Neural crest cell (in vitro differentiated cells): ENCODE measurements at places on chromosomes 6 and 20. TPM values are rescaled to one million over a fixed set of nuclear protein-coding genes. Genes with fewer than 3 reads are reported as not detected.

The CPXM1 gene
- total RNA-seq, result 200 and 218 TPM in 2 replicates

The TAPBP gene
- 15.4 and 16.2 TPM in 2 replicates for total RNA-seq

The SLC17A9 gene
- 1.2 and 1.4 TPM in 2 replicates for total RNA-seq

DNA sequence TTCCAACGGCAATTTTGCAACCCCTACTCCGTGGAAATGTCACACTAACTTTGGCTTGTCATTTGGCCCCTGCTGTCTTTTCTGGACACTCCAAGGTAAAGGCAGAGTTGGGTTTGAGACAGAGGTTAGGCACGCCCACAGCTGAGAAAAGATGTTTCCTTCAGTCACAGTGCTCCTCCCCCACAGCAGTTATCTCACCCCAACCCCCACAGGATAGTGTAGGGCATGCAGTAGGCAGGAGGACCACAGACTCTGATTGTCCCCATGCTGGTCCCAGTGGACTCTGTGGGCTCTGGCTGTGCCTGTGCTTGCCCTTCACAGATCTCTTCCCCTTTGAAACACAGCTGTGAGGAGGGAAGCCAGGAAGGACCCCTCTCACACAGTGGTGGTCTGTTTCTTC is 124.0 kb upstream of the CARMIL1 start:
- DNase-seq, result no peak

GRCh38 chr20:44723391-44723790 is 8.2 kb downstream of the CCN5 start:
- DNase-seq, result no peak

DNA sequence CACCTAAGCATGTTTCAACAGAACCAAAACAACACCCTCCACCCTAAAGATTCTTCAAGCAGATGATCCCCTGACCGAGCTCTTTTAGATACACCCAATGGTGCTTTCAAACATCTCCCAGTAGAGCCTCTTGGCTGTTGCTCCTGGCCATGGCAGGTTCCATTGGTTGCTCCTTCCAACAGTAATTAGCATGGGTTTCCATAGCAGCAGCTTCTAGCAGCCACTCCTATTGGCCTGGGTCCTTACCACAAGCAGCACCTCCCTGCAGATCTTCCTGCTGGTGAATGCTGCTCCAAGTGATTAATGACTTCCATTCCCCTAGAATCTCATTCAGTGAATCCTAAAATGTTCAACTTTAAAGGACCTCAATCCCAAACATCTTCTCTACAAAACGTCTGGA is 13.9 kb downstream of the CCN2 start:
- no peak for DNase-seq

DNA sequence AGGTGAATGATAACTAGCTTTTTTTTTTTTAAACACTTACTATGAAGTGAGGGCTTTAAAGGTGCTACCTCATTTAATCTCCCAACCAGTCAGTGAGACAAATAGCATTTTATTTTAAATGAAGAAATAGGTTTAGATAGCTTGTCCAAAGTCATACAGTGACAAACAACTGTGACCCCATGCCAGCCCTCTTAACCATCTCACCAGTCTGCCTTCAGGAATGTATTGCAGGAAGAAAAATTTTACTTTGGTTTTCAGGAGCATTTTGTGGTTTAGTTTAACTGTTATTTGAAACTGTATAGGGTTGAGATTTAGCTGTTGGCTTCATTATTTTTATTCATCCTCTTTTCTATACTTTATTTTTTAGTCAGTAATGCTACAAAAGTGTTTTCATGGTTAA is 18.6 kb downstream of the DSE start:
- no peak for DNase-seq

- no peak for DNase-seq
These were observed 117.8 kb upstream of the NXT1 start for GRCh38 chr20:23232679-23233308.

- DNase-seq, result no peak
These were observed 80.3 kb downstream of the JARID2 start for GRCh38 chr6:15326067-15326614.
